HCT116 (cell line): ENCODE measurements at places on chromosomes 12 and 14.

DNA sequence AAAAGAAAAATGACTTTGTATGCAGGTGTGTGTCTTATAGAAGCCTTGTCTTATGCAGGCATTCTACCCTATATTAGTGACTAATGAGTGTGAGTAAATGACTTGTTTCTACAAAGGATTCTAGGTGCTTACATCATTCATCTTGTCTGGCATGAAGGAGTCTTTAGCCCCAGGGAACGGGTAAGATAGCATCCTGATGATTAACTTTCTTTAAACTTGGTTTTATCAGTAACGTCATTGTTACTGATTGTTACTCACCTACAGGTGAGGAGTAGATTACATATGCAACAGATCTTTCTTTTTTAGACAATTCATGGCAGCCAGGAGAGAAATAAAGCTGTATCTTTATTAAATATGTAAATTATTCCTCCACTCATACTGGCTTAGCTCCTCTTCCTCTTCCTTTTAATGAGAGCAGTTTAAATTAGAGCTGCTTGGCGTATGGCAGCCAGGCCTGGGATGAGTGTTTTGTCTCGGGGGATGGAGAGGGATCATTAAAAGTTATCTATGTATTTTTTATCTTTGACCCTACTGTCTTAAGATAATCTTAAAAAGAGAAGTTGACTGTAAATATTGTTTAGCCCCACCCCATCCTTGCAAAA lies 57.2 kb upstream of the ATP2A2 start:
- no peak for DNase-seq

GRCh38 chr14:72742118-72742837 lies 151.6 kb downstream of the DPF3 start:
- DNase-seq, result no peak

DNA sequence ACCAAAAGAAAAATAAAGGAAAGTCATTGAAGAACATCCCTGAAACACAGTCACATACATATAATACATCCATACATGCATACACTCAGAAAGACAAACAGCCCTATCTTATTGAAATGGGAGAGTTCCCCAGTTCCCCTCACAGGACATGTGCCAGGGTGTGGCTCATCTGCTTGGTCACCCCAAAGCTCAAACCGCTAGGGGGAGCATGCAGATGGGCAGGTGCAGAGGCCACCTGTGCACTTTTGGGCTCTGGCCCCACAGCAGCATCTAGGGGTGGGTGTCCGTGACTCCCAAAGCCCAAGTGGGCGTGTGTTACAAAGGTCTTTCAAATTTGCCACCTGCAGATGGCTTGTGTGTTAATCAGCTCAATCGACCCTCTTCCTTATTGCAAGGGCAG lies 75.2 kb downstream of the CMAS start:
- DNase-seq, result peak; percentile 10

GRCh38 chr12:64175254-64175945 lies 46.7 kb downstream of the KICS2 start:
- no peak for DNase-seq

DNA sequence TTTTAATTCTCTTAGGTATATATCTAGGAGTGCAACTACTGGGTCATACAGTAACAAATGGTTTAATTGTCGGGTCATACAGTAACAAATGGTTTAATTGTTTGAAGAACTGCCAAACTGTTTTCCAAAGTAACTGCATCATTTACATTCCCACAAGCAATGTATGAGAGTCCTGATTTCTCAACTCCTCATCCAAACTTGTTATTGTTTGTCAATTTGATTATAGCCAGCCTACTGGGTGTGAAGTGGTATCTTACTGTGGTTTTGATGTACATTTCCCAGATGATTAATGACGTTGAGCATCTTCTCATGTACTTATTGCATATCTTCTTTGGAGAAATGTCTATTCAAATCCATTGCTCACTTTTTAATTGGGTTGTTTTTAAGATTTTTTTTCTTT lies 67.6 kb upstream of the CFL2 start:
- no peak for DNase-seq

DNA sequence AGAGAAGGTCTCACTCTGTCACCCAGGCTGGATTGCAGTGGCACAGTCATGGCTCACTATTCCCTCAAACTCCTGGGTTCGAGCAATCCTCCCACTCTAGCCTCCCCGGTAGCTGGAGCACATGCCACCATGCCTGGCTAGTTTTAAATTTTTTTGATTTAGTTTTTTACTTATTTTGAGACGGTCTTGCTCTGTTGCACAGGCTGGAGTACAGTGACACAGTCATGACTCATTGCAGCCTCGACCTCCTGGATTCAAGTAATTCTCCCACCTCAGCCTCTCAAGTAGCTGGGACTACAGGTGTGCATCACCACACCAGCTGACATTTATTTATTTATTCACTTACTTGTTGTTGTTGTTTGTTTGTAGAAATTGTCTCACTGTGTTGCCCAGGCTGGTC lies 22.2 kb upstream of the DIP2B start:
- no peak for DNase-seq

- peak; percentile 37 for DNase-seq
Measured at GRCh38 chr12:113891739-113892520, 74.2 kb downstream of the RBM19 start.

- DNase-seq, result no peak
Measured at GRCh38 chr12:59499774-59500173, 96.1 kb upstream of the SLC16A7 start.

GRCh38 chr14:93322929-93323599 lies 9.8 kb downstream of the BTBD7 start:
- DNase-seq, result no peak

DNA sequence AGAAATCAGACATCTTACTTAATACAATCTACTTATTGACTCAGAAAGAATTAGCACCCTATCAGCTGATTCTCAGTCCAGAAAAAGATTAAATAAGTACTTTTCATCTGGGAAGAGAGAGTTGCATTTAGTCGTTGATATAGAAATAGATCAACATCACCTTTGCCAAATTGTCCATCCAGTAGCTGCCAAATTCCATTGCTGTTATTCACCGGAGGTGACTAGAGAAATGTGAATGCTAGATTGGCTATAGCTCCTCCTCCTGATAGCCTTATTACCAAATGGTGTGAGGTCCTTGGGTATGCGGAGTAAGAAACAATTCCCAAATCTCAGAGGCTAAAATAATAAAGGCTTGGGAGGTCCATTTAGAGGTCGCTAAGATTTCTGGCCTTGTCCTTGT lies 723.3 kb upstream of the FLRT2 start:
- no peak for DNase-seq

GRCh38 chr14:91925001-91925726 lies 22.3 kb downstream of the FBLN5 start:
- DNase-seq, result no peak

- no peak for DNase-seq
Measured at GRCh38 chr12:25495331-25496097, 57.6 kb downstream of the LMNTD1 start.

GRCh38 chr12:79659961-79660431 lies 30.8 kb downstream of the PAWR start:
- no peak for DNase-seq

- DNase-seq, result no peak
Measured at GRCh38 chr14:89477391-89477790, 60.4 kb upstream of the FOXN3 start.

- DNase-seq, result no peak
Measured at GRCh38 chr12:178829-179109, 35.2 kb downstream of the SLC6A12 start.

DNA sequence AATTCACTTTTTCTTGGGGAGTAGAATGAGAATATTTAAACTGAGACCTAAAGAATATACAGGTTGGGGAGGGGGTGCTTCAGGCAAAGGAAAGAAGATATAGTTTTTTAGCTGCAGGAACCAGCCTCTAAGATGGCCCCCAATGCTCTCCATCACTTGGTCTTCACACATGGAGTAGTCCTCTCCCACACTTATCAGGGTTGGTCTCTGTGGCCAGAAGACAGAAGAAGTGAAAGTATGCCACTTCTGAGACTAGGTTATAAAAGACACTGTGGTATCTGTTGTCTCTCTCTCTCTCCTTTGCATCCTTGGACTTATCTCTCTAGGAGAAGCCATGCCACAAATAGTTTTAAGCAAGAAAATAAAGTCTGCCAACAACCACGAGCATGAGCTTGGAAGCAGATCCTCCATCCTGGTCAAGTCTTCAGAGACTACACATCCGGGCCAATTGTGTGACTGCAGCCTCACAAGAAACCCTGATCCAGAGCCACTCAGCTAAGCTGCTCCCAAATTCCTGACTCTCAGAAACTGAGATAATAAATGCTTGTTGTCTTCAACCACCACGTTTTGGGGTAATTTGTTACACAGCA lies 18.0 kb downstream of the PUS7L start:
- DNase-seq, result no peak

DNA sequence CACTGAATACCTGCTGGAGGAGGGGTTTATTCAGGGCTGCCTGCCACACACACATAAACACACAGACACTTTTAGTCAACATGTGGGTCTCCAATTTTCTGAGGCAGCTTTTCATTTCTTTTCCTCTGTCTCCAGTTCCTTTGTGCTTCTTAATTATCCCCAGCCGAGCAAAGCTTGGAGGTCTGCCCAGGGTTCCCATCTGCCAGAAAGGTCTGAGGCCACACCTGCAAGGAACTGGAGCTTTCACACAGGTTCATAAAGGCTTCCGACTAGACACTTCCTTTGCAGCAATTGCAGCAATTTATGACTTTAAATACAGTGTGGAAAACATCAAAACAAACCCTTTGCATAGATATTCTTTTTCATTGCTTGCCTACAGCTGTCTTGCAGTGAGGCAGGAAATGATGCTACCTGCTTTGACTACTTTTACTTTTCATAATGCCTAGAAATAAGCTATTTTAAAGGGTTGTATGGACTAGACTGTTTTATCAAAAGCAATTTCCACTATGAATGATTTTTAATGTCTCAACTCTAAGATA lies 1318.9 kb downstream of the AACS start:
- no peak for DNase-seq

DNA sequence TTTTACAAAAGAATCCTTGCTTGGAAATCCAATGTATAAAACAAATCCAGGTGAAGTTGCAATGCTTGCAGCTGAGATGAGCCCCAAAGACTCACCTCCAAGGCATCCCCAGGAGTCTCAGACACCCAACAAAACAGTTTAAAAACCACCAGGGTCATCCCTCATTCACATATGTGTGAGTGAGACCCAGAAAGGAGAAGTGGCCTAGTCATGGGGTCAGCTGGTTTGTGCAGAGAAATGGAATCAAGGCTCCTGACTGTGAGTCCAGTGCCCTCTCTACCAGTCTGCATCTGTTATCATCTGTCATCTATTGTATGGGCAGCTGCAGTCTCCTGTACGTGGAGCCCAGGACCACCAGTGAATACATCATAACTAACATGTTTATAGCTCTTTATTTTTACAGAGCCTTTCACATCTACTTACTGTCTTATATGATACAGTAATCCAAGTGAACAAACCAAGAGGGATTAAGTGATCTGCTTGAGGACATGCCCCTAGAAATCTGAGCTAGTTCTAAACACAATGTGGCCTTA lies 27.1 kb downstream of the PLEKHG7 start:
- DNase-seq, result no peak

GRCh38 chr12:57231276-57232021 lies 1.9 kb downstream of the SHMT2 start:
- no peak for DNase-seq
